ENCODE measurements at places on chromosomes 5 and 9. TPM values are rescaled to one million over a fixed set of nuclear protein-coding genes. Genes with fewer than 3 reads are reported as not detected.

ACSL6 gene
- 0.10 TPM for total RNA-seq

EXD3 gene
- 6.5 TPM for total RNA-seq

PPIC gene
- total RNA-seq, result 18.7 TPM

NSD1 gene
- 21.9 TPM for total RNA-seq

FOXD4L5 gene
- 0.06 TPM for total RNA-seq

AGPAT2 gene
- 108 TPM for total RNA-seq

RECK gene
- 5.4 TPM for total RNA-seq

CHSY3 gene
- total RNA-seq, result 0.07 TPM

TLX3 gene
- total RNA-seq, result not detected

STK10 gene
- 21.3 TPM for total RNA-seq

PCDHGA8 gene
- total RNA-seq, result 0.02 TPM

PCDHA13 gene
- total RNA-seq, result 0.03 TPM

DBH gene
- not detected for total RNA-seq

GPX8 gene
- 34.4 TPM for total RNA-seq

KLF4 gene
- 35.1 TPM for total RNA-seq

MEIKIN gene
- total RNA-seq, result not detected

ADAMTSL2 gene
- total RNA-seq, result not detected

CCNO gene
- 7.5 TPM for total RNA-seq

OMD gene
- total RNA-seq, result not detected

SPINK5 gene
- total RNA-seq, result not detected

HAPLN1 gene
- not detected for total RNA-seq

CDKN2B-AS1 gene
- total RNA-seq, result not detected

MLANA gene
- total RNA-seq, result not detected

ADRA1B gene
- total RNA-seq, result 23.0 TPM

CPLANE1 gene
- total RNA-seq, result 4.1 TPM

COL27A1 gene
- total RNA-seq, result 7.8 TPM

PCDHB14 gene
- 0.06 TPM for total RNA-seq

OTULINL gene
- 26.3 TPM for total RNA-seq

FSD1L gene
- 3.4 TPM for total RNA-seq

ZDHHC11B gene
- 1.5 TPM for total RNA-seq

TMEM174 gene
- total RNA-seq, result not detected

MARCHF11 gene
- total RNA-seq, result not detected

ANKDD1B gene
- 0.09 TPM for total RNA-seq

LHX6 gene
- 3.1 TPM for total RNA-seq

COL15A1 gene
- total RNA-seq, result 0.57 TPM

CEL gene
- total RNA-seq, result 0.52 TPM

CDK9 gene
- 44.9 TPM for total RNA-seq

ELOVL7 gene
- total RNA-seq, result 12.6 TPM

CNTNAP3 gene
- 8.0 TPM for total RNA-seq

HMMR gene
- total RNA-seq, result 24.9 TPM

SEMA6A gene
- 0.15 TPM for total RNA-seq

Data from A549 treated with AZD2906 at 1 μM for 4 hours (cell line).